ENCODE measurements at places on chromosomes 4 and X.

DNA sequence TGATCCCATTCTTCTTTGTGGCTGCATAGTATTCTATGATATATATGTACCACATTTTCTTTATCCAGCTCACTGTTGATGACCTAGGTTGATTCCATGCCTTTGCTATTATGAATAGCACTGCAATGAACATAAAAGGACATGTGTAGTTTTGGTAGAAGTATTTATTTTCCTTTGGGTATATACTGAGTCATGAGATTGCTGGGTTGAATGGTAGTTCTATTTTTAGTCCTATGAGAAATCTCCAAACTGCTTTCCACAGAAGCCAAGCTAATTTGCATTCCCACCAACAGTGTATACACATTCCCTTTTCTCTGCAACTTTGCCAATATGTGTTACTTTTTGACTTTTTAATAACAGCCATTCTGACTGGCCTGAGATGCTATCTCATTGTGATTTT lies 278.3 kb downstream of the PCDH18 start:
- DNase-seq, result no peak

- DNase-seq, result no peak
These were observed 44.2 kb downstream of the NAP1L5 start for GRCh38 chr4:88653371-88653946.

GRCh38 chr4:30586850-30587249 lies 133.3 kb upstream of the PCDH7 start:
- no peak for DNase-seq

GRCh38 chr4:84582988-84583875 lies at the start of gene CDS1:
CDS1 (plus strand) TSS chr4:84583127; CDS start chr4:84583402, 275 bp downstream.
- no peak for DNase-seq

DNA sequence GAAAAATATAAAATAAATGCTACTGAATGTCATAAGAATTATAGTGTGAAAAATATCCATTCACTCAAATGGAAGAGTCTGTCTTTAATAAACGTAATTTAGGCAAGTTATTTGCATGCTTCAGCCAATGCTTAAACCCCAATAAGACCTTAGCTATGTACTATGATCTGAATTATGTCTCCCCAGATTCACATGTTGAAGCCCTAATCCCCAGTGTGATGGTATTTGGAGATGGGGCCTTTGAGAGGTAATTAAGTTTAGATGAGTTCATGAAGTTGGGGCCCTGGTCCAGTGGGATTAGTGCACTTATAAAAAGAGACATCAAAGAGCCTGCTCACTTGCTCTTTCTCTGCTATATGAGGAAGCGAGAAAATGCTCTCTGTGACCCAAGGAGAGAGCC lies 28.7 kb downstream of the SLC39A8 start:
- no peak for DNase-seq

- DNase-seq, result no peak
These were observed 542.8 kb downstream of the GRXCR1 start for GRCh38 chr4:43435291-43435690.

- DNase-seq, result peak; percentile 58
These were observed 26.6 kb upstream of the MAN2B2 start for GRCh38 chr4:6548201-6548881.

GRCh38 chrX:33726281-33727160 lies 405.6 kb downstream of the FAM47A start:
- DNase-seq, result no peak

DNA sequence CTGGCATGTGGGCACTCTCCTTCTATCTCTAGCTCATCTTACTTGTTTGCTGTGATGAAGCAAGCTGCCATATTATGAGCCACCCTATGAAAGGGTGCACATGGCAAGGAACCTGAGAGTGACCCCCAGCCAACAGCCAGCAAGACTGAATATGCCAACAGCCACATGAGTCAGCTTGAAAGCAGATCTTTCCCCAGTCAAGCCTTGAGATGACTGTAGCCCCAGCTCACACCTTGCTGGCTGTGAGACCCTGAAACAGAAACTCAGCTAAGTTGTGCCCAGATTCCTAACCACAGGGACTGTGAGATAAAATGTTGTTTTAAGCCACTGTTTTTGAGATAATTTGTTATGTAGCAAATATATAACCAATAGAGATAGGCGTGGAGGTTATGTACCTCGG lies 36.2 kb downstream of the KDM5C start:
- no peak for DNase-seq

GRCh38 chr4:86961605-86962295 lies 26.9 kb downstream of the AFF1 start:
- DNase-seq, result peak; percentile 64

- DNase-seq, result no peak
These were observed 657.4 kb downstream of the SPRY1 start for GRCh38 chr4:124053872-124054538.

- DNase-seq, result peak; percentile 40
These were observed 9.5 kb downstream of the CSTF2 start for GRCh38 chrX:100829730-100830129.
